ENCODE measurements at places on chromosomes 2 and 18.

GRCh38 chr18:25990473-25990872 is 99.9 kb downstream of the SS18 start:
- DNase-seq: no peak

DNA sequence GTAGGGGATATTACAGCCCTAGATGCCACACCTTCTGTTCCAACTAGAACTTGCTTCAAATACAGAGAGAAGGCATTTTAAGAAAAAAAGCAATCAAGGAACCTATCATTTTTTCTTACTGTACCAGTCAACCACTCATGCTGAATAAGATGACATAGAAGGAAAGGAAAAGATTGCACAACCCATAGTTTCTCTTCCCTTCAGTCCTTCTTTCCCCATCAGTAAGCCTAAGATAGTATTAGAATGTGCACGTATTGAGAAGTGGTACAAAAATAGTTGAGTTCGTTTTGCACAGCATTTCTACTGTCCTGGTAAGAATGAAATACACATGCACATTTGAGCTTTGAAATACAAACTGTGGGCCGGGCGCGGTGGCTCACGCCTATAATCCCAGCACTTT is 27.0 kb upstream of the HK2 start:
- DNase-seq: no peak

GRCh38 chr2:230010501-230010900 is 58.2 kb downstream of the SLC16A14 start:
- DNase-seq: no peak

GRCh38 chr2:70044290-70045040 is 42.8 kb upstream of the PCBP1 start:
- DNase-seq: no peak

- DNase-seq: no peak
Observed at GRCh38 chr2:7835693-7836680, 845.9 kb upstream of the ID2 start.

DNA sequence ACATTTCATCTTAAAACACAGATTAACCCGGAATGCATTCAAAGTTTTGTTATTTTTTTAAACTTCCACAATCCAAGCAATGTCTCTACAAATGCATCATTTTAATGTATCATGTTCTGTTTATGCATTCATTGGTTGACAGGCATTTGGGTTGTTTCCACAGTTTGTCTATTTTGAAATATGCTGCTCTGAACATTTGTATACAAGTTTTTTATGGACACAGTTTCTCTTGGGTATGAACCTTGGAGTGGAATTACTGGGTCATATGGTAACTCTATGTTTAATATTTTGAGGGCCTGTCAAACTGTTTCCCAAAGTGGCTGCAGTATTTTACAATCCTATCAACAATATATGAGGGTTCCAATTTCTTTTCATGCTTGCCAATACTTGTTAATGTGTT is 57.3 kb downstream of the GULP1 start:
- DNase-seq: no peak

DNA sequence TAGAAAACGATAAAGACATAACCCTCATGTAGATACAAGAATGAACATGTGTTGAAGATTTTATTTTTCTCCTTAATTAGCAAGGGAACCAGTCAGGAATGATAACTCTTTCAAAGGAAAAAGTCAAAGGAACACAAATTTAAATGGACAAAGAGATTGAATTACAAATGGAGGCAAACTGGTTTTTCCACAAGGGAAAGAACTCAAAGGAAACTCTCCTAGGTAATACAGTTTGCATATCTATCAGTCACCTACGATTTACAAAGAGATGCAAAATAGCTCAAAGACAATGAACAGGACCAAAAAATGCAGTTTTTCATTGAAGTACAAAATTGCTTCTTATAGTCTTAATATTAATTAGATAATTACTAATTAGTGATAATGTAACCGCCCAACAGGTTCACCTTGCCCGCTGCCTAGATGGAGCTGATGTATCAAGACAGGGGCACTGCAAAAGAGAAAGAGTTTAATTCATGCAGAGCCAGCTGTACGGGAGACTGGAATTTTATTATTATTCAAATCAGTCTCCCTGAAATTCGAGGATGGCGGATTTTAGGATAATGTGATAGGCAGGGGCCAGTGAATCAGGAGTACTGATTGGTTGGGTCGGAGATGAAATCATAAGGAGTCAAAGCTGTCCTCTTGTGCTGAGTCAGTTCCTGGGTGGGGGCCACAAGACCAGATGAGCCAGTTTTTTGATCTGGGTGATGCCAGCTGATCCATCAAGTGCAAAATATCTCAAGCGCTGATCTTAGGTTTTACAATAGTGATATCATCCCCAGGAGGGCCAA is 151.0 kb downstream of the TMEM17 start:
- DNase-seq: no peak

DNA sequence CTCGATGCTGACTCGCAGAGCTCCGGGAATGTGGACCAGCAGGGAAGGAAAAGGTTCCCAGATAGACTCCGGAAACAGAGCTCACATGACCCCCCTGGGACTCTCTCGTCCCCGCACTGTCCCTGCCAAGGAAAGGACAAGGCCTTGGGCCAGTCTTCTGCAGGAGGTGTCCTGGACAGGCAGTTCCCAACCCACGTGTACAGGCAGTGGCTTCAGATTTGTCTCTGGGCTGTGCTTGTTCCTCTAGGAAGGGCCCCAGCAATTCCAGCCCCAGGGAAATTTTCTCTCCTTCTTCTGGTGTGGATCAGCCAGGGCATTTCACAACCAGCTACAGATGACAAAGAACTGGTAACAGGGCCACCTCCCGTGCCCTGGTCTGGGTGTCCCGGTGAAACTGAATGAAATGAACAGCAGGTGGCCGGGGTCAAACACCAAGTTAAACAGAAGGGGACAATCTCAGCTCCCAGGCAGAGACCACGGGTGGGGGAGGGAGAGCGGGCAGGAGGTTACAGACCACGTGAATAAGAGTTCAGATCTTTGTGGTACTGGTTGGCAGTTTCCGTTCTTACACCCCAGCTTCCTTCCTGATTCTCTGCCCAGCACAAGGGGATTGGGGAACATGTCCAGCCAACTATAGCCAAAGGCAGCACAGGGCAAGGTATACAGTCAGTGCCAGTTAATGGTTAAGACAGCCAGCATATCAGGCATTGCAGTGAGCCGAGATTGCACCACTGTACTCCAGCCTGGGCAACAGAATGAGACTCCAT is 52.2 kb upstream of the CAB39 start:
- DNase-seq: no peak

DNA sequence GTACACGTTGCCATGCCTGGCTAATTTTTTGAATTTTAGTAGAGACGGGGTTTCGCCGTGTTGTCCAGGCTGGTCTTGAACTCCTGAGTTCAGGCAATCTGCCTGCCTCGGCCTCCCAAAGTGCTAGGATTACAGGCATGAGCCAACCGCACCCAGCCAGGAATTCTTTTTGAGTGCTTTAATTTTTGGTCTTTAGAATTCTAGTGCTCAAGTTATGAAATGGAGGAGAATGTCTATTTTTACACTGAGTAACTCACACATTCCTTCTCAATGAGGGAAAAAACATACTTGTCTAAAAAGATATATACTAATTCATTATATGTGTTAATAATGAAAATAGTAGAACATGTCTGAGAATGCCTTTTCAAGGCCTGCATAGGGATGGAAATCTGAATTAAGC is 8.5 kb downstream of the ZNF396 start:
- no peak for DNase-seq

DNA sequence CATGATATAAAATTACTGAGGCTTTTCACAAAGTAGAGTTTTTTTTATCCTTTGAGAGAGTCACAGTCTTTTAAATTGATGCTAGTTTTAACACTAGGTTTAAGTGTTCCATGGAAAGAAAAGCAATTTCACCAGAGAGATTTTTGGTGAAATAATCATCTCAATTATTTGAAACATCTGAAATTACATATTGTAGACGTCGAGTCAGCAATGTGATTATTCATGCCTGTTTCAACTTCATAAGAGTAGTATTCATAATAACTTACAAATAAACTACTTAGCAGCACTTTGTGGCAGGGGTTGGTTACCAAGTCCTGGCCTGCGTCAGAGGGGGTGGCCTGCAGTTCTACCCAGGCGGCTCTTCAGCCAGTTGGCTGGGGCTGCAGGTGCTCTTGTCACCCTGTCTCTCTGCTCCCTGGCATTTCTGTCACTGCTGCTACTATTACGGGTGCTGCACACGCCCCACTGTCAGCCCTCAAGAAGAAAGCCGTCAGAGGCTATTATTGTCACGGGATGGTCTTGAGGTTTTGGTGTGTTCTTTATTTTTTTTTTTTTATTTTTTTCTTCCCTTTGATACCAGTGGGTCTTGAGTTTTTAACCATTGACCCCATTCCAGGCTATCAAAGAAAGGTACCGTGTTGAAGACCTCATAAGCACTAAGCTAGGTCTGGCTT is 50.4 kb downstream of the MALT1 start:
- DNase-seq: no peak

GRCh38 chr2:104177179-104177578 is 676.7 kb upstream of the POU3F3 start:
- no peak for DNase-seq

DNA sequence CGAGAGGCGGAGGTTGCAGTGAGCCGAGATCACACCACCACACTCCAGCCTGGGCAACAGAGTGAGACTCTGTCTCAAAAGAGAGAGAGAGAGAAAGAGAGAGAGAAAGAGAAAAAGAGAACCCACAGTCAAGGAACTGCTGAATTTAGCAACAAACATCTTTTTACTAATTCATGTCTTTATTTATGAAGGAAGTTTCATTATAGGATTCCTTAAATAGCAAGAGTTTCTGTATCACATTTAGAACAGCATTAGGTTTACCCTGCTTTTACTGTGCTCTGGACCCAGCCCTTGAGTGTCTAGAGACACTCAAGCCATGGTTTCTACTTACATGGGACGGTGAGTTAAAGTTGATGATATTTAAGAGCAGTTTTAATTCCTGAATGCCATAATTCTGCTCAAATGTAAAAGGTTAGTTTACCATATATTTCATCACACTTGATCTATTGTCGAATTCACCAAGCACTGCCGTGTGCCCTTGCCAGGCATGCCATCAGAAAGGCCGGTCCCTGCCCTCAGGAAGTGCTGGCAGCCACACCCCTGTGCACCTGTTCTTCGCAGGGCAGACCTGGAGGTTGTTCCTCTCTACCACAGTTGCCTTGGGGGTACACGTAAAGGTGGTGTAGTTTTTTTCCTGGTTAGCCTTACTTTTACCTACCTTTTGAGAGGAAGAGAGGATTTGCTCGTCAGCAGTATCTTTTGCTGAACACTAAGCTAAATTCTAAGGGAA is 153.3 kb downstream of the LDLRAD4 start:
- DNase-seq: no peak

DNA sequence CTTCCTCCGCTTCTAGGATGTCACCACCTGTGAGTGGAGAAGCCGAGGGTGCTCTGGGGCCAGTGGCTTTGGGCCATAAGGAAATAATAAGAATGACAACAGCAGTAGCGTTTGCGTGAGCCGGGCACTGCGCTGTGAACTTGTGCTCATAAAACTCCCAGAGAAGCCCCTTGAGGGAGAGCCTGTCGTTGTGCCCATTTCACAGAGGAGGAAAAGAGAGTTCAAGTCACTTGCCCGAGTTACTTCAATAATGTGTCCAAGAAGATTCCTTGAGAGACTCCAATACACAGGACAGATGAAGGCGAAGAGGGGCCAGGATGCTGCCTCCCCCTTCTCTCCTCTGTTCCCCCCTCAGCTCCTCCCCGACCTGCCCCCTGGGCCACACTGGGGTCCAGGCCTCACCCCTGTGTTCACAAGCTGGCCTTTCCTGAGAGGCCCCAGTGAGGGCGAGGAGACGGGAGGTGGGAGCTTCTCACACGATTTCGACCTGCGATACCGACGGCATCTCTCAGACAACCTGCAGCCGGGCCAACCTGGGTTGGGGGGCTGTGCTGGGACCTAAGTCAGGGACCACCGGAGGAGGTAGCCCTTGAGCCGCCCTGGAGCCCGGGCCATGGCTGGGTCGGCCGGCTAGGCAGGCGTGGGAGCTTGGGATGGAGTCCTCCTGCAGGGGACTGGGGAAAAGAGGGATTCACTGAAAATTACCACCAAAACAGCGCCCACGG is 53.5 kb upstream of the UBE2F start:
- no peak for DNase-seq

DNA sequence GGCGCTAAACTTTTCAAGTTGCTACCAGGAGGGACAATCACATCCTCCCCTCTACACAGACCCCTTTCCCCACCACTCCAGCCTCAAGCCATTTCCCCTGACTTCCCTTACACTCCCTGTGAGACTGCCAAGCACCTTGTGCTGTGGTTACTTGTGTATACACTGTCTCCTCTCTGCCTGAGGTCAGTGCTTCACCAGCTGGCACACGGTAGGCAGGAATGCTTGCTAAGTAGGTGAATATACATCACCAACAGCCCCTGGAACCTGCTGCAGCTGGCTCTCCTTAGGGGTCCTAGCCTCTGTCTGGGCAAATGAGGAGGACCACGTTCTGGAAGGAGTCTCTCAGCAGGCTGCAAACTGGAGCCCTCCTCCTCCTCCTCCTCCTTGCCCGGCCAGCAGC is 38.3 kb upstream of the ACAA2 start:
- DNase-seq: no peak

DNA sequence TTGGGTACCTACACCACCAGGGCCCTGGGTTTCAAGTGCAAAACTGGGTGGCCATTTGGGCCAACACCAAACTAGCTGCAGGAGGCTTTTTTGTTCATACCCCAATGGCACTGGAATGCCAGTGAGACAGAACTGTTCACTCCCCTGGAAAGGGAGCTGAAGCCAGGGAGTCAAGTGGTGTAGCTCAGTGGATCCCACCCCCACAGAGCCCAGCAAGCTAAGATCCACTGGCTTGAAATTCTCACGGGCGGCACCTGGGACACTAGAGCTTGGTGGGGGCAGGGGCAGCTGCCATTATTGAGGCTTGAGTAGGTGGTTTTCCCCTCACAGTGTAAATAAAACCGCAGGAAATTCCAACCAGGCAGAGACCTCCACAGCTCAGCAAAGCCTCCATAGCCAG is 46.0 kb upstream of the FAM110C start:
- no peak for DNase-seq

DNA sequence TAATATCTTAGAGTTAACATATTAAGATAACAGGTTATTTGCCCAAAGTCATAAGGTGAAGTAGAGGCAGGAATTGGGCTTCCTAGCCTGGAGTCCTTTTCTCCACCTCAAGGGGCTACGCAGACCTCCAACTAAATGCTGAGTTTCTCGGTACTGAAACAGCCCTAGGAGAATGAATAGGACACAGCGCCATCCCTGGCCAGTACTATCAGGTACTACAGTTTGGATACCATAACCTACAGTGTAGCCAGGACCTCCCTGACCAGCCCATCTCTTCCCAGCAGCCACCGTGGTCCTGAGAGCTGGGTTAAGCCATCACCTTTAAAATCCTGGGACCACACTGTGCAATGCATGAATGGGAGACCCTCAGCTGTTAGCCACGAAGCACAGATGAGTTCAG is 15.7 kb downstream of the CASP8 start:
- no peak for DNase-seq

- no peak for DNase-seq
Observed at GRCh38 chr18:55981712-55982475, 393.9 kb upstream of the TCF4 start.

GRCh38 chr18:26104035-26104434 is 13.6 kb upstream of the SS18 start:
- DNase-seq: no peak

DNA sequence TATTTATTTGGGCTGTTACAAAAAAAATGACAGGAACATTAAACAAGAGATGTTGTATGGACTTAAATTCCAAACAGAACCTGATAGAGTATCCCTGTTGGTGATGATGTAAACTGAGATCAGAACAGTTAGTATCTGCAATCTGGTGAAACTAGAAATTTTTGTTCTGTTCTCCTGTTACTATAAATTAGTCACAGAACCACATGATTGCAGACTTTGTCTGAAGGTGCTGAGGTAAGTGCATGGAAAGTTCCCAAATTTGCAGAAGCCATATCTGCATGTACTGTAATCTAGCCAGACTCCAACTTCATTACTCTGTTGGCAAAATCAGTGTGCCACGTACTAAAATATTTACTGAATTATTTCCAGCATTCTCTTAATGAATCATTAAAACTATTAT is 516.3 kb upstream of the FSIP2 start:
- DNase-seq: no peak

Data from cortex of kidney (tissue), 1 donor.